ENCODE measurements at places on chromosomes 12 and 14.

DNA sequence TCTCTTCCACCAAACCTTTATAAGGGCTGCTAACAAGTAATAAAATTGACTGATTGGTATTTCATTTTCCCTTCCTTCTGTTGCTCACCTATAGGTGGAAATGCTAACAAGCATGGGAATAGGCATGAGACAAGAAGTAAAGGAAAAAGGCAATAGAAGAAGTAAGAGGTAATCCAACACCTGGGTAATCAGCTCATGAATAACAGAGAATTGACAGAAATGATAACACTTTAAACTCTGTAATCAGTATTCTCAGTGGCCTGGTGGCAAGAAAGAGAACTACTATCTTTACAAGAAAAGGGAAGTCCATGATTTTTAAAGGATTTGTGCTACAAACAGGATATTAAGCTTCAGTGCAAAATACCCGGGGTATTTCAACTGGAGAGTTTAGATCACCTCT is 737.8 kb downstream of the RERGL start:
- no peaks in the 10 kb centered on the region for H3K4me1 ChIP-seq
- H3K4me3 ChIP-seq, result no peak overlapping the region
- no peak overlapping the region for H3K27ac ChIP-seq
- H3K27me3 ChIP-seq, result no peaks in the 10 kb centered on the region
- no peaks in the 10 kb centered on the region for H3K36me3 ChIP-seq

DNA sequence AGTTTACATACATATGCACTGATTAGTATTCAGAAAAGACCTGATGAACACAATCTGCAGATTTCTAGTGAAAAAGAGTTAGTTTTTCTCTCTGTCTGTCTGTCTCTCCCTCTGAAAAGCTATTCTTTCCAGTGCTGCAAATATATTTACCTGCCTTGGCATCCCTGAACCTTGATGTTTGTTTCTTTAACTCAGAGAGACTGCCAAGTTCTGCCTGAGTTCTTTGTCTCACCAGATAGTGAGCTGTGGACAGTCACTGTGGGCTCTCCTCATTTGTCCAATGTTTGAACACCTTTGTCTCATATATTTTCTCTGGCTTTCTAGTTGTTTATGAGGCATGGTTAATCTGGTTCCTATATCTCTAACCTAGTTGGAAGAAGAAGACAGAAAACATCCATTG is 250.4 kb downstream of the SOX5 start:
- DNase-seq, result no peak
- H3K4me1 ChIP-seq, result peaks cover 1% of the 10 kb centered on the region
- H3K36me3 ChIP-seq, result no peaks in the 10 kb centered on the region
- H3K27ac ChIP-seq, result no peak overlapping the region
- H3K27me3 ChIP-seq, result no peaks in the 10 kb centered on the region
- no peak overlapping the region for H3K4me3 ChIP-seq

DNA sequence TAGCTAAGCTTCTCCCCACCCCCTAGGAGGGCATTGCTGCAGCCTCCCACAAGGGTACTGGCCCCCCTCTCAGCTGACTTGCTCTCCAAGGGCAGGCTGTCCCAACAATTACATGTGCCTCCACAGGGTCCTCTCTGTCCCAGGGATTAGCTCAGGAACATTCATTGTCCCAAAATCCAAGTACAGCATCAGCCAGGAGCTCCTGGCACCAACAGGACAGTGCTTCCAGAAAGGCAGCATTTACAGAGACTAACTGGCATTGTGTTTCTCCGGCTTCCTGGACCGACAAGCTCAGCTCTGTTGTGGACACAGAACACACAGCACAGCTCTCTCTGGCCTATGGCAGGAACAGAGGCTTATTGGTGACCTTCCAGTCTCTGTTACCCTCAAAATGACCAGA is 21.7 kb downstream of the ABCD4 start:
- H3K36me3 ChIP-seq, result peaks cover 55% of the 10 kb centered on the region
- H3K4me3 ChIP-seq, result no peak overlapping the region
- no peaks in the 10 kb centered on the region for H3K4me1 ChIP-seq
- H3K27ac ChIP-seq, result no peak overlapping the region

DNA sequence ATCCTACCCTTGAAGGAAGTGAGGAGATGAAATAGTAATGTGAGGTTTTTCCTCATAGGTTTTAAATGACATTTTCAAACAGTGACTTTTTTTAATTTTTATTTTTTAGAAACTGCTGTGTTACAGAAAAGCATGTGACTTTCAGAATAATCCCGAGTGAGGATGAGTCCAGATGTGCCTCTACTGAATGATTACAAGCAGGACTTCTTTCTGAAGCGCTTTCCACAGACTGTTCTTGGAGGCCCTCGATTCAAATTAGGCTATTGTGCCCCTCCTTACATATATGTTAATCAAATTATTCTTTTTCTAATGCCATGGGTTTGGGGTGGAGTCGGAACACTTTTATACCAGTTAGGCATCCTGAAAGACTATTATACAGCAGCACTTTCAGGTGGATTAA is 15.8 kb downstream of the PCNX4 start:
- H3K36me3 ChIP-seq, result peaks cover 11% of the 10 kb centered on the region
- H3K4me1 ChIP-seq, result no peaks in the 10 kb centered on the region
- H3K27me3 ChIP-seq, result no peaks in the 10 kb centered on the region
- no peak overlapping the region for H3K4me3 ChIP-seq
- H3K27ac ChIP-seq, result no peak overlapping the region

DNA sequence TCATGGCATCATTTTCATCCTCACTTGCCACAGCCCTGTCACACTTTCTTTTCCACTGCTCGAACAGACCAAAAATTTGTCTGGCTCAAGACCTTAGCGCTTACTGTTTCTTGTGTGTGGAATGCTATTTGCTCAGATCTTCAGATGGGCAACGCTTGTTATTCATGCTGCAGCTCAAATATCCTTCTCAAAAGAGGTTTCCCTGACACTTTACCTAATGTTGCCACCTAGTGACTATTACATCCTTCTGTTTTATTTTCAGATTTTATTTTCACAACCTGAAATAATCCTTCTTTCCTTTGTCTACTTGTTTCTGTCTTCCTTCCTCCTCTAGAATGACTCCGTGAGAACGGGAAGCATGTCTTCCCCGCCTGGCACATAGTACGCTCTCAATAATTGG is 5.6 kb downstream of the FBXO33 start:
- H3K27ac ChIP-seq, result no peak overlapping the region
- no peaks in the 10 kb centered on the region for H3K36me3 ChIP-seq
- DNase-seq, result no peak
- no peaks in the 10 kb centered on the region for H3K4me1 ChIP-seq
- H3K4me3 ChIP-seq, result no peak overlapping the region
- H3K27me3 ChIP-seq, result no peaks in the 10 kb centered on the region

DNA sequence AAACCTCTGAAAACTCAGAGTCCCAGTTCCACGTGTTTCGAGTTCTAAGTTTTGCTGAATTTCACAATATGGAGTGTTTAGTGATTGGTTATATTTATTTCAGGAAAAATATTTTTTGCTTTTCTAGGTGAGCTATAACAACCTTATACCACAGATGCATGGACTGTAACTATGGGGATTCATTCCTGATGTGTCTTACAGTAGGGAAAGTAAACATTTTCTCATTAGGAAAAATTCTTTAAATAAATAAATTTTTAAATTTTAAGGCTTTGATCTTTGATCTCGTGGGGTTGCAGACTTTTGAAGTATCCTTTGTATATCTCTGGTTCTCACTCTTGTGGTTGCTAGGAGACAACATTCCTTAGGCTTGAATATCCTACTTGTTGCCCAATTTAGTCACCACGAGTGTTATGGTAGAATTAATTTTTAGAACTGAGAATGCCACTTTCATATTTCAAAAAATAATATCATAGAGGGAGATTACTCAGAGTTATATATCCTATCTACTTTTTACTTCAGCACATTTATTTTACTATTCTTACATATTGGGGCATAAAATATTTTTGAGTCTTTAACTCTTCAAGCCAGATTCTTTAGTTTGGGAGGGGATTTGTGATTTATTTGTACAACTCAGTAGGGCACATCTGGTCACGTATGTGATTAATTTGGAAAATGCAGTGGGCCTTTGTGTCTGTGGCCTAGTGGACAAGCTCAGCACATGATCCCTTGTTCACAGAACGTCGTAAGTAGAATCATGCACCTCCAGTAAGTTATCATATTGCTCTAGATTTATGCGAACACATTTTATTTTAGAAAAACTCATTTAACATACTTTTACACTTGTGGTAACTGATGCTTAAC is 224.0 kb downstream of the TTC6 start:
- H3K4me3 ChIP-seq, result no peak overlapping the region
- H3K36me3 ChIP-seq, result no peaks in the 10 kb centered on the region
- H3K27ac ChIP-seq, result no peak overlapping the region
- H3K4me1 ChIP-seq, result no peaks in the 10 kb centered on the region
- DNase-seq, result no peak

DNA sequence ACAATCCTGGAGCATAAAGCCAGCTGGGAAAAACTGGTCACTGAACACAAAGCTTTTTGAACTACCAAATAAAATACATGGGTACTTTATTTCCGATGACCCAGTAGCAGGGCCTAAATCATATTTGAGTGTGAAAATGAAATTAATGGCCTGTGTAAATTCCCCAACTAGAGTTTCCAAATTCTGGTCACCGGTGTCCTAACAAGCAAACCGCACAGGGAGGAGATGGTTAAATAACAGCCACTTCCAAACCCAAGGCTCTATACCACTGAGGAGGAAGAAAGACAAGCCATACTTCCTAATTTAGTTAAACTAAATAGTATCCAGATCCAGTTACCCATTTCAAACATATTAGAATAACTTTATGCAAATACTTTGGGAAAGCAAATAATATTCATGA is 40.1 kb upstream of the DUSP6 start:
- no peaks in the 10 kb centered on the region for H3K4me1 ChIP-seq
- no peaks in the 10 kb centered on the region for H3K36me3 ChIP-seq
- no peaks in the 10 kb centered on the region for H3K27me3 ChIP-seq

DNA sequence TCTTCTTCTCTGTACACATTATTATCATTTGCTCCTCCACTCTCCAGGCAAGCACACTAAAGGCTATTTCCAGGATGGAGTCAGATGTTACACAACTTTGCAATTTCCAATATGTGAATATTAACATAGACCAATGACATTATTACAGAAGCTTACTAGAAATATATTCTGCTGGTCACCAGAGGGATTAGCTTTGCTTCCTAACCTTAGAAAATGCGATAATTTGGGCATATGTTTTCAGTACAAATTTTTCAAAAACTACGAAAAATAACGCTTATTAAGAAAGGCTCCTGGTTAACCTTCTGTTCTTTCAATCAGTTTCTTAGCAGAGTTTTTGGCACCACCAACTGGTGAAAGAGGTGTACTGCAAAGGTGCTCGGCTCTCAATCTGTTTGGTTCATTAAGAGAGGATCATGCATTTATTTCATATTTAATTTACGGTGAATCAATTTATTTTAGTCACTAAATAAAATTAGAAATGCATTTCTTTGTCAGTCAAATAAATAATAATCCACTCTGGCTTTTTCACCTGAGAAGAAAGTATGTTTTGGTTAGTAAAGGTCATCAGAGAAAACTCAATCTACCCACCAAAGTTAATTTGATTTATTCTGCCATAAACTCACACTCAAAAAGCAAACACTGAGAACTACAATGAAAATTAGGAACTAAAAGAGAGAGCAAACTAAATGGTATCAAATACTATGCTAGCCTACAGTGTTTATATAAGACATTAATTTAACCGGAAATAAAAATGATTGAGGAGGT is 39.2 kb downstream of the EFCAB11 start:
- H3K4me3 ChIP-seq, result no peak overlapping the region
- peak; percentile 74 for DNase-seq
- peaks cover 14% of the 10 kb centered on the region for H3K4me1 ChIP-seq
- H3K27me3 ChIP-seq, result no peaks in the 10 kb centered on the region
- H3K36me3 ChIP-seq, result no peaks in the 10 kb centered on the region

DNA sequence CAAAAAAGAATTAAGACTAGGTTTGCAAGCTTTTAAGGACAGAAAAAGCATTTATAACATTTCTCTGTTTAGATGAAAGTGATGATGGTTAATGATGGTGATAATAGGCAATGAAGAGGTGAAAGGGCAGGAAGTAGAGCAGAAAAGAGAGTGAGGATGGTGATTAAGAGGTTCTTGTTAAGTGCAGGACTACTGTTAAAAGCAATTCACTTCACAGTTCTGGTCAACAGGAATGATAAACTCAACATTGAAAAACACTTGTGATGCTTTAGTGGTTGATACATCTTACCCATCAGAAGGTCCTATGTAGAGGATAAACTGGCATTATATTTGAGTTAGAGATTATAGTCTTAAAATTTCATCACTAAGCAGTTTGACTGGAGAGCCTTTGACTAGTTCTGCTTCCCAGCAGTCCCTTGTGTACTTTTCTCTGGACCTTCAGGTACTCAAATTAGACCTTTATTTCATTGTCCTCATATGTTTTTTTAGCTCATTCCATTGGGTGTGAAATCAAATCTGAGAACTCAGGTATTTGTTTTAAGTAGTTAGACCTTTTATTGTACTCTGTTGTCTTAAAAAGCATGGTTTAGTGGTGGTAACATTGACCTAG is 10.9 kb downstream of the RAP1B start:
- H3K27ac ChIP-seq, result peak overlapping the region; percentile 29
- DNase-seq, result no peak
- H3K4me1 ChIP-seq, result peaks cover 4% of the 10 kb centered on the region
- no peak overlapping the region for H3K4me3 ChIP-seq

GRCh38 chr12:31756977-31757420 is 28.2 kb upstream of the AMN1 start:
- H3K27ac ChIP-seq, result no peak overlapping the region
- H3K27me3 ChIP-seq, result no peaks in the 10 kb centered on the region
- DNase-seq, result no peak

- peaks cover 9% of the 10 kb centered on the region for H3K4me1 ChIP-seq
- H3K27ac ChIP-seq, result no peak overlapping the region
- H3K4me3 ChIP-seq, result no peak overlapping the region
- DNase-seq, result no peak
- H3K27me3 ChIP-seq, result no peaks in the 10 kb centered on the region
These were observed 2.7 kb upstream of the ABCD2 start for GRCh38 chr12:39622306-39622705.

GRCh38 chr14:80213602-80214001 is 2.3 kb upstream of the DIO2 start:
- no peak overlapping the region for H3K4me3 ChIP-seq
- no peaks in the 10 kb centered on the region for H3K27me3 ChIP-seq
- peaks cover 30% of the 10 kb centered on the region for H3K4me1 ChIP-seq

GRCh38 chr12:80364056-80364455 is 80.0 kb upstream of the PTPRQ start:
- no peaks in the 10 kb centered on the region for H3K36me3 ChIP-seq
- H3K4me1 ChIP-seq, result no peaks in the 10 kb centered on the region
- DNase-seq, result no peak
- H3K27me3 ChIP-seq, result no peaks in the 10 kb centered on the region
- no peak overlapping the region for H3K27ac ChIP-seq

DNA sequence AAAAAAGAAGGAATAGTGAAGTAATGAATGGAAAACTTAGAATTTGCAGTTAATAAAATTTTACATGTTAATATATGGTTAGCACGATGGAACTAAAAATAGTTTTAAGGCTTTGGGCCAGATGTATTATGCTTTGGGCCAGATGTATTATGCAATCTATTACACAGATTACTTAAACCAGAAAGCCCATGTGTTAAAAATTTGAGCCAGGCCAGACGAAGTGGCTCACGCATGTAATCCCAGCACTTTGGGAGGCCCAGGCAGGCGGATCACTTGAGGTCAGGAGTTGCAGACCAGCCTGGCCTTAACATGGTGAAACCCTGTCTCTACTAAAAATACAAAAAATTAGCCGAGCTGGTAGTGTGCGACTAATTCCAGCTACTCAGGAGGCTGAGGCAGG is 17.2 kb downstream of the IFT81 start:
- peaks cover 23% of the 10 kb centered on the region for H3K36me3 ChIP-seq
- peak overlapping the region; percentile 69 for H3K27ac ChIP-seq
- no peaks in the 10 kb centered on the region for H3K27me3 ChIP-seq
- peak; percentile 90 for DNase-seq
- peaks cover 7% of the 10 kb centered on the region for H3K4me1 ChIP-seq
- no peak overlapping the region for H3K4me3 ChIP-seq

- H3K27ac ChIP-seq, result no peak overlapping the region
- no peak overlapping the region for H3K4me3 ChIP-seq
- H3K27me3 ChIP-seq, result no peaks in the 10 kb centered on the region
- H3K36me3 ChIP-seq, result no peaks in the 10 kb centered on the region
These were observed 213.5 kb upstream of the KRR1 start for GRCh38 chr12:75724928-75725312.

Data from tibial artery (tissue), 4 donors.